ENCODE measurements at places on chromosomes 7 and 10.

GRCh38 chr10:105718207-105718995 lies 1077.3 kb downstream of the SORCS3 start:
- no peak for DNase-seq

DNA sequence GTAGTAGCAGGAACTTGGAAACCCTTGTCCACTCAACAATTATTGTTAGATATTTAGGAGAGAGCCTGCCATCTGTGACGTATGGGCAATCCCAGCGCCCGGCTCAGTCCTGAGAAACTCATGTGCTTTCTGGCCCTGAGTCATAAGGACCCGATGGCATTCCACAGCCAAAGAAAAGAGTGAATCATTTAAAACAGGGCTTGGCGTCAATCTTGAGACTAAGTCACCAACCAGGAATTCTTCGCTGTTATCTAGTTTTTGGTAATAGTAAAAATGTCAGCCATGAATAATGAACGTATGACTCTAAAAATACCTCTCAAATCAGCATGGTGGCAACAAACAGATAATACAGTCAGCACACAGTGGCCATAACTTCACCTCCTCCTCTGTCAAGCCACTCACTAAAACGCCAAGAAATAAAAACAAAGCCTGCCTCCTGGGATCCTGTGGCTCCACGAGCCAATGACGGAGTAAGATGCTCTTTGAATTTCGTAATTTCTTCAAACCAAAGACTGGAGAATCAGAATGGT lies 140.8 kb downstream of the ADAM12 start:
- no peak for DNase-seq

DNA sequence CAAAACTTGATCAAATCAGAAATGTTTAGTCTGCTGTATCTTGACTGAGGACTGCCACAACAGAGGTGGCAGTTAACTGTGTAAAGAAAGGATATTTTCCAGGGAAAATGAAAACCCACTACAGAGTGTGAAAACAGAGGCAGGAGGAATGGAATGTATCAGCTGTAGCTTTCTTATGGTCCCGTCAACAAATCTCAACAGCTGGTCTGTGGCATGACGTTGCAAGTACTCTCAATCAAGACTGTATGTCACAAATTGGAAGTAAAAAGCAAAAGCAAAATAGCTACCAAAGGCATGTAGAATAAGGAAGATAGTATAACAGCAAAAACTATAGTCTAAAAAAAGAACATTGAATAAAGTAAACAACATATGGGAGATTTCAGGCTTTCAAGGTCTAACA lies 123.5 kb downstream of the KMT2C start:
- no peak for DNase-seq

GRCh38 chr10:72610466-72610865 lies 15.4 kb downstream of the MICU1 start:
- DNase-seq = no peak

- no peak for DNase-seq
Observed at GRCh38 chr7:69981646-69982045, 383.4 kb downstream of the AUTS2 start.

DNA sequence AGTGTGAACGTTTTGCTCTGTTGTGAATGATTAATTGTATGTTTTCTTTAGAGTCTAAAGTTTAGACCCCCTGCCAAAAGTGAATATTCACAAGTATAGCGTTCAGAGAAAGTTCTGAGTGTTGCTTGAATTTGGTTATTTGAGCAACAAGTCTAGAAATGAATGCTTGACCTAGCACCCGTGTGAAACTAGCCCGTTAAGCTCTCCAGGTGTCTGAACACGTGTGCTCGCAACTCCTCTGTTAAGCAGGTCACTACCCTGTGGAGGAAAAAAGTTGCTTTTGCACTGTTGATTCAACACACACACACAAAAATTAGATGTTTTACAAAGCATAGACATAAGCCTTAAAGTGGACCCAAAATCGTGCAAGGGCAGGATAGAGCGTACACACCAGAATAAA lies 78.6 kb upstream of the SAMD8 start:
- DNase-seq = no peak

DNA sequence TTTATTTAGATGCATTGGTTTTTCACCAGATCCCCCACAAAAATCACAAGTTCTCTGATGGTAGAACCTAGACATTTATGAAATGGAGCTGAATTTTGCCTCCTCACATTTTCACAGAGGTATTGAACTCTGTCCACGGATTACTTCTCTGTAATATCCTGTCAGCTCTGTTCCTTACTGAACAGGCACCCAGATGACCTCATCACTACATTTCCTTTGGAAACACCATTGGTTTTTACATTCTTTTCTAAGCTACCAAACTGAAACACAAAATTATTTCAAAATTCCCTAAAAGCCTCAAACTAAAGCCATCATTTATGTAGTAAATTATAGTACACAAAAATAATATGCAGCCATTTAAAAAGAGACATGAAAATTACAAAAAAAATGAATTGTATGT lies 98.3 kb upstream of the KCNIP2 start:
- DNase-seq = no peak

GRCh38 chr7:100547872-100548271 lies 8.9 kb downstream of the AGFG2 start:
- no peak for DNase-seq

- no peak for DNase-seq
Observed at GRCh38 chr7:151657173-151657572, 137.5 kb upstream of the RHEB start.

DNA sequence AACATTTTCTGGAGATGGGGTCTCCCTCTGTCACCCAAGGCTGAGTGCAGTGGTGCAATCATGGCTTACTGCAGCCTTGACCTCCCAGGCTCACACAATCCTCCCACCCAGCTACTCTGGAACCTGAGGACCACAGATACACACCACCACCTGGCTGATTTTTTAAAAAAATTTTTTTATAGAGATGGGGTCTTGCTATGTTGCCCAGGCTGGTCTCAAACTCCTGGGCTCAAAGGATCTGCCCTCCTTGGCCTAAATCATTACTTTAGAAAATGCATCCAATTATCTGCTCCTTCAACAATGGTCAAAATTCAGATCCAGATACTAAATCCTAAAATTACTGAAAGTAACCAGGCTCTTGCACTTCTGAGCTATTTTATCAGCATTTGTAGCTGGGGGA lies 55.2 kb downstream of the CTBP2 start:
- DNase-seq = no peak

- no peak for DNase-seq
Observed at GRCh38 chr7:44103923-44104859, at the start of gene AEBP1. TSS of gene AEBP1 (plus strand) at chr7:44104345. CDS start at chr7:44104666, 321 bp downstream.

GRCh38 chr10:16948361-16948760 lies 131.1 kb upstream of the RSU1 start:
- no peak for DNase-seq

DNA sequence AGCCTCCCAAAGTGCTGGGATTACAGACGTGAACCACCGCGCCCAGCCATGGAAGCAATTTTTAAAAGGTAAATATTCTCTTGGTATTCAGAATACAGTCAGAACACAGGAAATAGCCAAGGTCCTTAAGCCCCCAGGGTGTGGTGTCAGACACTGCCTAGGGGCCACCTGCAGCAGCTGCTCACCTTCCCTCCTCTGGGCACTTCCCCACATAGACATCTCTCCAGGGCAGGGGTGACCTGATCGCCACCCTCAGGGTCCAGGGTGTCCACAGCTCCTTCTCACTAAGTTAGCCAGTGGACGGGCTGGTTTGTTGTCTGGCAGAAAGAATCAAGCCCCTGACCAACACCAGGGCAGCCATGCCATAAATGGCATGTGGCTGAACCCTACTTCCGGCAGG lies 15.9 kb downstream of the URGCP start:
- DNase-seq = no peak

- peak; percentile 7 for DNase-seq
Observed at GRCh38 chr7:68785036-68785435, 813.2 kb upstream of the AUTS2 start.

DNA sequence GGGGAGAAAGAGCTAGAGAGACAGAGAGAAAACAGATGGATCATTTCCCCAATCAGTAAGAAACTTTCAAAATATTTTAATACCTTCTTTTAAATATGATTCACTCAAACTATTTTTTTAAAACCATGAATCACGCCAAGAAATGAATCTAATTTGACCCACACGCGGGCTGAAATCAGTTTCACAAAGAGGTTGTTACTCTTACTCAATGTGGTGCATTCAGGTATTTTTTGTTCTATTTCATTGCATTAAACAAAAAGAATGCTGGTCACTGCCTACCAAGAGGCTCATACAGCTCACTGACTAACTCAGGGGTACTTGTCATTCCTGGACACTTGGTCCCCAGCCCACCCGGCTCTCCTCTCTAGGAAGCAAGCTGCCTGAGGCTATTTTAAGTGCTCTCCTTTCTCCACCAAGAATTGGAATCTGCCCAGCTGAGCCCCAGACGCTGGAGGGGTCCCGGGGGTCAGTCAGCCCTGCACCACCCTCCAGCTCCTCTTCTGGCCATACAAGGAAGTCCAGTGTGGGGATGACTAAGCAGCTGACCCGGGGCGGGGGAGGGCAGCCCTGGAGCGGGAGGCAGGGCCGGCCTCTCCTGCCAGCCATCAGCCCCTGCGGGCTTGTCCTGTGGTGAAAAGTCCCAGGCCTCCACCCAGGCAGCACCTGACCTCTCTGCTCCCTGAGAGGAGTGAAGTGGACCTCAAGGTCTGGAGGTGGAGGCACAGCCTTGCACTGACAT lies 21.7 kb upstream of the PFKP start:
- DNase-seq = no peak

GRCh38 chr10:47412177-47412730 lies 28.2 kb upstream of the ZNF488 start:
- no peak for DNase-seq

DNA sequence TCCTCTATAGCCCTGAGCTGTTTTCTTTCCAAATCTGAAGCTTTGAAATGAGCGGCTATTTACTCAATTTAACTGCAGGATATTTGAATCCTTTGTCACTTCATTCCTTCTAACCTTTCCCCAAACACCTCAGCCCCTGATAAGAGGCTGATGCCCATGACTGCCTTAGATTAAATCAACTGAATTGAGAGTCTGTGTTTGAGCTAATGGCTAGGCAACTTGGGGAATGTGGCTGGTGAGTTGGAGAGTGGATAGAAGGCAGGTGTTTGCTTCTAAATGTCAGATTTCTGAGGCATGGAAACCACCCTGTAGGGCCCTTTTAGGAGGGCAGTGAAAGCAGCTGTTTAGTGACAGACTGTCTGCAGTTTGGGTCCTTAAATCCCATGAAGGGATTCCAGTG lies 759.9 kb downstream of the LRMDA start:
- DNase-seq = no peak

- DNase-seq = no peak
Observed at GRCh38 chr7:12674861-12675260, 12.6 kb upstream of the ARL4A start.

DNA sequence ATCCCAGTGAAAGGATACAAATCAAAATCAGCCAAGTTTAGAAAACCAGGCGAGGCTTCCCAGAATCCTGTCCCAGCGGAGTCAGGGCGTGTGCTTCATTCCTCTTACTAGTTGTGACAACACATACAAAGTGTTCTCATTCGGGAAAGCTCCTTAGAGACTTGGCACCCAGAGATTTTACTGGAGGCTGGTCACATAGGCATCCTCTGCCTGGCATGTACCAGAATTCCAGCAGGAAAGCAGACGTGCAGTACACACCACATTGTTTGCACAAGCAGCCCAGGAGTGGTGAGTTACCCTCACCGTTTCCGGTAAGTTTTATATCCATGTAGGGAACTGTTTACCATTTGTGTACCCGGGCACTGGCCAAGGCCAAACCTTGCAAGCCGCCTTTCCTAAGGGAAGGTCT lies 34.9 kb downstream of the MMRN2 start:
- no peak for DNase-seq

GRCh38 chr10:75201793-75202307 lies 8.7 kb upstream of the VDAC2 start:
- no peak for DNase-seq

- no peak for DNase-seq
Observed at GRCh38 chr7:699476-700170, 26.9 kb upstream of the DNAAF5 start.

- DNase-seq = no peak
Observed at GRCh38 chr7:155840909-155841308, 28.6 kb upstream of the SHH start.

DNA sequence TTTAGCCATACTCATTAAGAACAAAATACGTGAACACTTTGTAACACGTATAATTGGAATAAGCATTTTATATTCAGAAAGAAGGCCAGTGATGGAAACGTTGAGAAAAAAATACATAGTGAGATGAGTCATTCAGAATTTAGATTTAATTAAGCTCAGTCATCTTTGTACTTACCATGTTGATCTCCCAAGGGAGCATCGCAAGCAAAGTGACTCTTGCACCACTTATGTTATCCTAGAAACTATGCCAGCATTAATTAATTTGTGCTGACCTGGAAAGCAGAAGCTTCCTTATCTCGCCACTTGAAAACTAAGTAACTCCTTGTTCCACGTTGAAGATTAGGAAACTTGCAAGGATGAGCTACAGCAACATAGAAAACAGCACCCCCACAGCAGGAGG lies 9.7 kb upstream of the MPP7 start:
- no peak for DNase-seq

DNA sequence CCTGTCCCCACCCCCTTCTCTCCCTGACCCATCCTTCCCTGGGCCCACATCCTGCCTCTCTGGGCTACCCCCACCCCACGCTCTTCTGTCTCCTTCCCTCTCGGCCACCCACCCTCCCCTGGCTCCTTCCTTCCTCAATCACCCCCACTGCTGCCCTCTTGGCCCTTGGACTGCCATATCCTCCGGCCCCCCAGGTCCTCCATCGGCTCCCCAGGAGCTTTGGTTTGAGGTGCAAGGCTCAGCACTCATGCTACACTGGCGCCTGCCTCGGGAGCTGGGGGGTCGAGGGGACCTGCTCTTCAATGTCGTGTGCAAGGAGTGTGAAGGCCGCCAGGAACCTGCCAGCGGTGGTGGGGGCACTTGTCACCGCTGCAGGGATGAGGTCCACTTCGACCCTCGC lies 10.9 kb downstream of the EPHB6 start:
- DNase-seq = no peak

DNA sequence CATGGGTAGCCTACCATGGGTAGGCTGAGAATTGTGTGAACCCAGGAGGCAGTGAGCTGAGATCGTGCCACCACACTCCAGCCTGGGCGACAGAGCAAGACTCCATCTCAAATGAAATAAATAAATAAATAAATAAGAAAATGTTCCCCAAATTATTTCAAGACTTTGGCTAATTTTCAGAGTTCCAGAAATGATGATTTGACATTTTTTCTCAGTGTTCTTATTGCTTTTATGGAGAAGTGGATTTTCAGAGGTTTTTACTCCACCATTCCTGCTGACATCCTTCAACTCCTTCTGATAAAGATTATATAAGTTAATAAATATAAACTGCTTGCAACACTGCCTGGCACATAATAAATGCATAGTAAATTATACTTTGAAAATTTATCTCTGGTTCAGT lies 80.4 kb upstream of the PRKCQ start:
- DNase-seq = no peak

- no peak for DNase-seq
Observed at GRCh38 chr7:51209426-51209825, 107.2 kb downstream of the COBL start.

GRCh38 chr7:149220534-149220933 lies 18.9 kb upstream of the ZNF212 start:
- DNase-seq = no peak
